ENCODE measurements at places on chromosomes 11 and 22.

- DNase-seq: no peak
These were observed 7.7 kb downstream of the PITPNB start for GRCh38 chr22:27911330-27911729.

- no peak for DNase-seq
These were observed 6.9 kb downstream of the TRABD start for GRCh38 chr22:50192436-50193204.

GRCh38 chr11:34439610-34440198 lies 970 bp downstream of the CAT start:
- DNase-seq: no peak

- no peak for DNase-seq
These were observed 16.3 kb downstream of the EPS8L2 start for GRCh38 chr11:722346-722811.

- no peak for DNase-seq
These were observed 3.4 kb downstream of the MMP3 start for GRCh38 chr11:102840018-102840417.

DNA sequence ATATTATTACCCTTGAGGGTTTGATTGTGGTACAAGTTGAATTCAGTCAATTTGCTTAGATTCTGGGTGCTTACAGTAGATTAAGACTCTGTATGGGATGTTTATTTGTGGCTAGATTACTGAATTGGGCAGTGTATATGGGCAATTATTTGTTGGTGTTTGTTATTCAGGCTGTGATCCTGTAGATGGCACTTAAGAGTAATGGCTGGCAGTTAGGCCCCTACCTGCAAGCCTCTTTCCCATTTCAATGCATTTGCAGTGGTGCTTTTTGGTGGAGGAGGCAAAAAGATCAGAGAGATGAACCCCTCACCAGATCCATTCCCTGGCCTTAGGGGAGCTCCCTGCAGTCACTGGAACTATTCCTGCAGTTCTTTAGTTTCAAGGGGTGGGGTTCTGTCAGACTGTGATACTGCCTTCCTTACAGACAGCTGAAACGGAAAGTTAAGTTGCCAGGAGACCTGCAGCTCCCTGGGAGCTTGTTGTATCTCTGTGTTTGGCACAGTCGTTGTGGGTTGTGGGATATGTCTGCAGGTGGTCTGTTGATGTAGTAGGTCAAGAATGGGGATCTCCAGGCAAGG lies 199.5 kb downstream of the AASDHPPT start:
- no peak for DNase-seq

All from posterior vena cava (tissue), 2 donors.